ENCODE measurements at places on chromosomes 7 and 10.

- DNase-seq, result no peak
Observed at GRCh38 chr10:131822013-131822691, 78.7 kb upstream of the PPP2R2D start.

DNA sequence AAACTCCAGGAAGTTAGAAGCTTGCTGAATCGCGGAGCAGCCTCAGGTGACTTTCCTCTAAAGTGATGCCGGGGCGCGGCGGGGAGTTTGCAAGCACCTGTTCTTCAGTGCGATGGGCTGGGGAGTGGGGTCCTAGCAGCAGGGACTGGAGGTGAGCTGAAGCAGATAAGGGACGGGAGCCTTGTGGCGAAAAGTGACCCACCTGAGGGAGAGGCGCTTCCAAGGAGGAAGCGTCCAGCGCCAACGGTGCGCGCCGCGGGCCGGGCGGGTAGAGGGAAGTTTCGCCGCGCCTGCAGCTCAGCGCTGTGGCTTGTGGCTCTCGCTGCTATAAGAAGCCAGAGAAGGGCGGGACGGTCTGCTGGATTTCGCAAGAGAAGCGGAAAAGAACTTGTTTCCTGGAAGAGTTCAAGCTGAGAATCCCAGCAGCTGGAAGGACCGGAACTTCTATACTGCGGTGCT is at the start of gene STEAP4:
Gene STEAP4, minus strand, starts transcription at position 305 of the 459 bp plus-strand sequence. CDS start 22,625 bp downstream, outside the sequence.
- DNase-seq, result no peak

GRCh38 chr7:16841681-16842080 is 36.9 kb upstream of the AGR2 start:
- DNase-seq, result no peak

GRCh38 chr10:97822261-97822687 is 27.4 kb upstream of the GOLGA7B start:
- DNase-seq, result no peak

DNA sequence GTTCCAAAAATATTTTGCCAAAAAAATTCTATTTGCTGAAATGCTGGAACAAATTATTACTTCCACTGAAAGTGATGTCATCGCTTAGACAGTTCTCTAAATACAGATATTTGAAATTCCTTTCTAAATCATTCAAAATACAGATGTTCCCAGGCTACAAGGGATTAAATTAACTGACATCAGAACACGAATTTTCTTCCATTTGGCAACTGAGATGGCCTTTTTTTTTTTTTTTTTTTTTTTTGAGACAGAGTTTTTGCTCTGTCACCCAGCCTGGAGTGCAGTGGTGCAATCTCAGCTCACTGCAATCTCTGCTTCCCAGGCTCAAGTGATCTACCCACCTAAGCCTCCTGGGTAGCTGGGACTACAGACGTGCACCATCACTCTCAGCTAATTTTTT is 57.0 kb downstream of the P4HA1 start:
- no peak for DNase-seq

DNA sequence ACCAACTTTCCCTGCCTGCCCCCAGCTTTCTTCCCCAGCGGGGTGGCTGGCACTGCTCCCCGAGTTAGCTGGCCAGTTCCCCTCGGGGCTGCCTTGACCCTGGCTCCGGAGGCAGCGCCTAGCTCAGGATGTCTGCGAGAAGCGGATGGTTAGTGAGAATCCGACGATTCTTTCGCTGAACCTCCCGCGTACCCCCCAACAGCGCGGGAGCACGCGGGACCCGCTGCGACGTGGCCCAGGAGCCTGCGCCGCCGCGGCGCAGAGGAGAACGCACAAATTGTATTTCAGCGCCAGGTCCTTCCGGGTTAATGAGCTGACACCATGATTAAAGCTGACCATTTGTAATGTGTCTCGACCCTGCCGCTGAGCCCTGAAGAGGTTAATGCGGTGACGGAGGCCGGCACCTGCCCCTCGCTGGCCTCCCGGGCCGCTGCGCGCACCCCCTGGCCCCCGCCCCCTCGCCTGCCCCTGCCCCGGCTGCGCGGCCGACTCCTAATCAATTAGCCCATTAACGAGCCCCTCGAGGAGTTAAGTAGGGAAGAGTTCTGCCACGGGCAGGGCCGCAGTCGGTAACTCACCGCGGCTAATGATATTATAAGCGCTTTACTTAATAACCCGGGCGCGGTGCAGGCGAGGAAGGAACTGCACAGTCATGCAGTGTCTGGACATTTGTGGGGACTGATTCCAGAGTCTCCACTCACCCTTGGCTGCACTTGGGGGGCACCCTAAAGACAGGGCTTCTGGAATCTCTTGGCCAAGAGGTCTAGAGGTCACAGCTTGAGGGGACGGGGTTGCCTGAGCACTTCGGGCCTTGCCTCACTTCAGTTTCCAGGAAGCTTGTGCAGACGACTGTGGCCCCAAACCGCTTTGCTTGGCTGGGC is 1.7 kb upstream of the HMX2 start:
- DNase-seq, result no peak

GRCh38 chr10:97224483-97225435 is 39.0 kb upstream of the SLIT1 start:
- DNase-seq, result no peak

GRCh38 chr7:66464059-66464458 is 164.6 kb upstream of the KCTD7 start:
- no peak for DNase-seq

- DNase-seq, result no peak
Observed at GRCh38 chr10:104342941-104343411, 4.7 kb upstream of the ITPRIP start.

DNA sequence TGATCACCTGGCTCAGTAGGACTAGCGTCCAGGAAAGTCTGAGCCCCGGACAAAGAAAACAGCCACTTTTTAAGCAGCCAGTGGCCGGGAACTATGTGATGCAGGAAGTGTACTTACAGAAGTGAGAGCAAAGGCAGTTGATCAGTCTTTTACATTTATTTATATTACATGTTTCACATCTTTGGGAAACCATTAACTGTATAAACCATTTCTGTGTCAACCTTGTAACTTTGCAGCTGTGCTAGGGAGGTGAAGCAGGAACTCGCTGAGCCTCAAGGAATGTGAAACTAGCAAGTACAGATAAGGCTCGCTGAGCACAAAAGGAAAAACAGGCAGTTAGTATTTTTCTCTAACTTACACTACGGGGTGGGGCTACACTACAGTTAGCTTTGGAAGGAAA is 39.9 kb upstream of the HECW1 start:
- no peak for DNase-seq

- DNase-seq, result no peak
Observed at GRCh38 chr10:15123749-15124184, 26.6 kb downstream of the RPP38 start.

DNA sequence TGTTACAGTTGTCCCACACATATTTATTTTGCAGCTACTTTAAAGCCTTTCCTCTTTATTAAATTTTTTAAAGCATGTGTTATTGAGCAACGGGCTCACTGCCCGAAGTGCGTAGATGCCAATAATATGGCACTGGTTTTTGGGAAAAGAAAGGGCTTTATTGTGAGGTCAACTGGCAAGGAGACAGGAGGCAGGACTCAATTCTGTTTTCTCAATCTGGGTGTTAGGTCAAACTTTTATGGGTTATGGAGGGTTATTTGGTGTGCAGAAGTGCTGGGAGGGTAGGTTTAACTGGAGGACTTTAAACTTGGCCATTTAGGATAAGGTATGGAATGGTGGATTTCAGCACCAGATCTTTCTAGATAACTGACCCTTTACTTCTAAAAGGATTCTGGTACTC is 183.6 kb downstream of the LRRC4 start:
- no peak for DNase-seq

DNA sequence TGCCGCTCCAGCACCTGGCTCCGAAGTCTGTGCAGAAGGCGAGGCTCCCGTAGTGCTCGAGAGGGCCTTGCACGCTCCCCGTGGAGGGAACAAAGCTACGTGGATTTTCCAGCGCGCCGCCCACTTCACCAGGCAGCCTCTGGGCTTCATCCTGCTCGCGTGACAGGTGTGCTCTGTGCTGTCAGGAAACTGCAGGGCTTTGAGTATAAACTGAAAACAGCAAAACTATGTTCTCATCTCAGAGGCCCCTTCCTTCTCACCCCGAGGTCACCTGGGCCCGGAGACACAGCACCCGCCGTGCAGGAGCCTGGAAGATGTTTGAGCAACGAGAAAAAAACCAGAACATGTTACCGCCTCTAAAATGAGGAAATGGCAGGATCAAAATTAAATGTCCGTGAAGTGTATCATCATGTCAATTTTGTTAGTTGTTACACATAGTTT is 17.6 kb upstream of the GPR146 start:
- no peak for DNase-seq

DNA sequence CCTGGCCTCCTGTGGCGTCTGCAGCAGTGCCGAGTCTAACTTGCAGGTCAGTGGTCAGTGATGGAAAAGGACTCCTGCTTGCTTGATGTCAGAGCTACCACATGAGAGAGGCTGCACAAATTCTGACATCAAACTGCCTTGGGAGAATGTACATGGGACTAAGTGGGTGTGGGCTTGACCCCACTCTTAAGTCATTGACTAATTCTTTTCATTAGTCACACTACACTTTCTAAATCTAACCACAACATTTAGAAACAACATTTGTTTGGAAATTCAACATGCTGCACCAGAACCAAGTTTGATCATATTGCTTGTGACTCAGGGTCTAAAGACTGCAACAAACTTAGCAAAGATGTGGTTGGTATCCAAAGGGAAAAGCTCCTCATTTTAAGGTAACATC is 24.4 kb upstream of the CDC14C start:
- DNase-seq, result no peak

GRCh38 chr10:97468162-97468561 is 22.2 kb downstream of the ZDHHC16 start:
- DNase-seq, result no peak

GRCh38 chr10:69576334-69577011 is 3.3 kb upstream of the NEUROG3 start:
- DNase-seq, result no peak

DNA sequence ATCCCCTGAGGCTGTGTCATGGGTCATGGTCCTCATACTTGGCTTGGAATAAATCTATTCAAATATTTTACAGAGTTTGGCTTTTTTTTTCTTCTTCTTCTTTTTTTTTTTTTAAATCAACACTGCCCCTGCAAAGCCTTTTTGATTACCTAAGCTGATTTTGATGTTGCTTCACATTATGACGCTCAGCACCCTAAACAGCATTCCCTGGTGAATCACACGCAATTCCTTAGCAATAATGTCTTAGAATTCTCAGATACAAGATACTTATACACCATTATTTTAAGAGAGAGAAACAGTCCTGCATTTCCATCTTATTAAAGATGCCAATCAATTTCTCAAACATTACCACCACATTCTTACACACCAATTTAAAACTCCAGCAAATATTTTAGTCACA is 323.7 kb upstream of the IGFBP3 start:
- DNase-seq, result no peak

GRCh38 chr10:78081292-78081691 is 47.6 kb downstream of the RPS24 start:
- DNase-seq, result no peak

DNA sequence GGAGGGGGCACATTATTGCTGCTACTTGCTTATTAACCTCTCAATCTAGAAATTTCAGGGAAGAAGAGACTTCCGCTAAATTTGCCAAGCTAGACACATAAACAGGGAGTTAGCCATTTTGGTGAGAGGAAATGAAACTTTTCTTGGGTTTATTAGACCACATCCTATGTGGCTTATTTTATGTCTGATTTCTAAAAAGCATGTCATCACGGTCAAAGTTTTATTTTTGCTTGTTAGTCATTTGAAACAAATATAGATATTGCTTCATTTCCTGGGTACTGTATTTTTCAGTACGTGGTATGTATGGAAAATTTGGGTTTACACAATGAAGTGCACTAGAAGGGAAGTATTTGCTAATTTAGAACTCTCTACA is 144.1 kb downstream of the TCF7L2 start:
- no peak for DNase-seq

GRCh38 chr7:155882596-155882995 is 70.3 kb upstream of the SHH start:
- no peak for DNase-seq

DNA sequence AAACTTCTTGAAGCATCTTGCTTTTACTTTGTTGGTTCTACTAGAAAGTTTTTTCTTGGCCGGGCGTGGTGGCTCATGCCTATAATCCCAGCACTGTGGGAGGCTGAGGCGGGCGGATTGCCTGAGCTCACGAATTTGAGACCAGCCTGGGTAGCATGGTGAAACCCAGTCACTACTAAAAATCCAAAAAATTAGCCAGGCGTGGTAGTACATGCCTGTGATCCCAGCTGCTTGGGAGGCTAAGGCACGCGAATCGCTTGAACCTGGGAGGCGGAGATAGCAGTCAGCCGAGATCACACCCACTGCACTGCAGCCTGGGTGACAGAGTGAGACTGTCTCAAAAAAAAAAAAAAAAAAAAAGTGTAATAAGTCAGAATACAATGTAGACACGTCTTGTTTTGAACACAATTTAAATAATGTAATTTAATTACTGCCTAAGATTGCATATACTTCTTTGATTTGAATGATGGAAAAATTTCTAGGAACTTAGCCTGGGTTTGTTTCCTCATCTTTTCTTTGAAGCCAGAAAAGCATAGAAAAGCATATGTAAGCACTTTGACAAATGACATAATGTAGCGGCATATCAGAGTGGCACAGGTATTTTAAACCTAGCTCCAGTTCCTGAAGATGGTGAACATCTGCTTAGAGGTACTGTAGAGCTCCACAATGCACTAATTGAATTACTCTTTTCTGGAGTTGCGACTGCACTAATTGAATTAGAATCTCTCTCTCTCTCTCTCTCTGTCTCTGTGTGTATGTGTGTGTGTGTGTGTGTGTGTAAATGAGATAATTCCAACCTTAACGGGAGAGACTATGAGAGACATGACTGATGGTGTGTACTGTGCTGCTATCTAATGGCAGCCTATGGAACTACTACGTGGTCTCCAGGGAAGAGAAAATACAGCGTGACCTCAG is 87.8 kb downstream of the BTRC start:
- no peak for DNase-seq

DNA sequence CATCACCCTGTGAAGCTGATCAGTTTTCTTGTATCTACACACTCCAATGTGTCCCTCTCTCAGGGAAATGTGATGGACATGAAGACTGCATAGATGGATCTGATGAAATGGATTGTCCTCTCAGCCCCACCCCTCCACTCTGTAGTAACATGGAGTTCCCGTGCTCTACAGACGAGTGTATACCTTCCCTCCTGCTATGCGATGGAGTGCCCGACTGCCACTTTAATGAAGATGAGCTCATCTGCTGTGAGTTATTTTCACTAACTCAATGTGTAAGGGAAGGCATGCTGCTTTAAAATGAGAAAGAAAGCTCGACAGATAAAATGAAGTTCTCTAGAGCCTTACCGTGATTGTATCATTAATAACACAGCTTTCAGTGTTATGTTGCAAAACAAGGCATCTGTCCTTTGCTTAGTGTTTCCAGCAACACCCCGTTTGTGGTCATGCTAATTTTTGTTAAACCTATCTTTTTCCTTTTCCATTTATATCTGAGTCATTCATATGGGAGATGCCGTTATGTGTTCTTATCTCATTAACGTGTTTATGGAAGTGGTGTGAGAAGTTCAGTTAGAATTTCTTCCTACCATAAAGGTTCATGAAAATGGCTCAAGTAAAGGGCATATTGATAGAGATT is 220.9 kb upstream of the PLXDC2 start:
- no peak for DNase-seq

GRCh38 chr7:104643587-104644217 is 315.3 kb downstream of the LHFPL3 start:
- DNase-seq, result no peak

GRCh38 chr10:63717027-63717715 is 196.0 kb downstream of the REEP3 start:
- no peak for DNase-seq

Measured in activated CD8-positive, alpha-beta memory T cell treated with anti-CD3 and anti-CD28 coated beads for 1 hour (primary cell).